M059J (cell line): ENCODE measurements at places on chromosomes 5 and 9. TPM values are rescaled to one million over a fixed set of nuclear protein-coding genes. Genes with fewer than 3 reads are reported as not detected.
A peak's percentile ranks its signal among the peaks of the same experiment; 100 is the strongest.

GRCh38 chr5:79318935-79319614, 83.1 kb downstream of the JMY start:
- peak; percentile 52 for DNase-seq

- no peak for DNase-seq
Observed at GRCh38 chr5:142184988-142185387, 76.4 kb downstream of the NDFIP1 start.

DNA sequence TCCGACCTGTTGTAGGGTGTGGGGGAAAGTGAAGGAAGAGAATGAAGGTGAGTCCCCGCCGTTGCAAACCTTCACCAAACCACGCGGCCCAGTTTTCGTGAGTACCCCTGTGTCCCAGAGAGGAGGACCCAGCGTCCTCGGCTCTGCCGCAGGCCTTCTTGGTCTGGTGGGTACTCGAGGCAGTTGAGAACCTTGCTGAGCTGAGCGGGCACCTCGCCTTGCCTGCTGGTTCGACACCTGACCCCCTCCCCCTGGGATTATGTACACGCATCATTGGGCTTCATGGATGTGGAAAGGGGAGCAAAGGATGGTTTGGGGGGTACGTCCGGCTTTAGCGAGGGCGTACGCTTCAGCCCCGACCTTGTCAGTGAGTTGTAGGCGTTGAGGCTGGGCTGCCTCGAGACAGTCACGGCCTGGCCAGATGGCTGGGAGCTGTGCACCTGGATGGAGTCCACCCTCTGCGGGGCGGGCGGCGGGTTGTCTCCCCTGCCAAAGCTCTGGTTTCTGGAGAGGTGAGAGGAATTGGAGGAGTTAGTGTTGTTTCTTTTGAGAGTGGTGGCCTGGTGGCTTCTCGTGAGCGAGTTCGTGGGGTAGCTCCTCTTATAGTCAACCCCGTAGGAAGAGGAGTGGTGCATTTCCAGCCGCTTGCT, 128.1 kb downstream of the SEMA6A start:
- DNase-seq: no peak

- no peak for DNase-seq
Observed at GRCh38 chr5:78341440-78341839, 19.0 kb upstream of the SCAMP1 start.

GRCh38 chr9:88418025-88418424, 29.8 kb downstream of the SPIN1 start:
- peak; percentile 64 for DNase-seq

DNA sequence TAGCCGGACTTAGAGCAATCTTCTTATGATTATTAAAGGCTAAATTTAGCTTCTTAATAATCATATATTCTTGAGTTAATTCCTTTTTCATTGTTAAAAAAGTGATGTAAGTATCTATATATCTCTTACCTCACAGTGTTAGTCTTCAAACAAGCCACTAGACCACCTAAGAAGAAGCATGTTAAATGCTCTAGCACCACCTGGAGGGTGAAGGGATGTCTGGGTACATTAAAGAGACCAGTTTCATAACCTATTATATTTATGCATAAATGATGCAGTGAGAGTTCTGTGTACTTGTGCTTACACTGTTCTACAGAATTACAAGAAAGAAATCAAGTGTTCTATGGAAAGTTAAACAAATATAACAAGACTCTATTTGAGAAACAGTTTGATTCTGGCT, 55.9 kb upstream of the SLCO6A1 start:
- DNase-seq: peak; percentile 7

GRCh38 chr5:66353186-66353585, 209.1 kb downstream of the SREK1 start:
- no peak for DNase-seq

DNA sequence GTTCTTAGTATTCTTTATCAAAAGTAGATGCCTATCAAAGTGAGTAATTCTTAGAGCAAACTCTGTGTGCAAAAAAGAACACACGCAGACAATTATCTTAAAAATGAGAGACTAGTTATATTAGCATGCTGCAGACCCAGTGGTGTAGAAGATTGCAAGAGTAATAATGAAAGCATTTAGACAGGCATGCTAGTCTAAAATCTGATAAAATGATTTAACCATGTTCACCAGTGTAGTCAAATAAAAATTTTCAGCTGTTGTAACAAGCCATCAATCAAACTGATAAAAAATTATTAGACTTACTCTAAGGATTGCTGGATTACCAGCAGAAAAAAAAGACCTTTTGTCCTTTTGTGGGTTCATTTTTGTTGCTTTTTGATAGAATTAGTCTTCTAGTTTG, 241.9 kb upstream of the TLE4 start:
- DNase-seq: no peak

- DNase-seq: peak; percentile 87
Observed at GRCh38 chr5:40386289-40386688, 293.4 kb upstream of the PTGER4 start.

- no peak for DNase-seq
Observed at GRCh38 chr5:121762426-121762825, 89.3 kb upstream of the FTMT start.

GRCh38 chr5:68088302-68088701, 127.3 kb upstream of the PIK3R1 start:
- DNase-seq: peak; percentile 79

GRCh38 chr5:122035913-122036312, 42.1 kb downstream of the LOX start:
- no peak for DNase-seq

GRCh38 chr9:33080534-33080933, 4.1 kb upstream of the SMU1 start:
- no peak for DNase-seq

GRCh38 chr9:129637102-129637501, 4.8 kb downstream of the ASB6 start:
- DNase-seq: no peak

GRCh38 chr5:147661541-147661940, 121.0 kb downstream of the JAKMIP2 start:
- DNase-seq: peak; percentile 4

GRCh38 chr5:122697191-122697590, 77.7 kb upstream of the SNX2 start:
- DNase-seq: no peak

DNA sequence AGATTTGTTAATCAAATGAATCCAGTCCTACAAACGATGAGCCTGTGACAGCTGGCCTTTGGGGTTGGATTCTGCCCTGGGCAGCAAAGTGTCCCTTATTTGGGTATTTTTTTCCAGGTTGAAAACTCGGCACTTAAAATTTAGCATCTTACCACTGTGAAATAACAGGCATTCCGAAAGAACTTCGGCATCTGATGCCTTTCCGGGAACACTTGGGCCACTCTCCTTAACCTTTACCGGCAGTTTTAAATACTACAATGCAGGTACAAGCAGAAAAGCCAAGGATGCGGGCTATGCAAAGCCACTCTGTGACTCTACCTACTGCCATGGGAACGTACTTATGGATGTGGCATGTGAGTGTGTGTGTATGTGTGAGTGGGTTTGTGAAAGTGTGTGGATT, 1.0 kb upstream of the RASGRF2 start:
- DNase-seq: no peak

GRCh38 chr5:6472792-6473191, 24.1 kb downstream of the UBE2QL1 start:
- no peak for DNase-seq

GRCh38 chr9:127360829-127361228, 36.1 kb upstream of the SLC2A8 start:
- DNase-seq: peak; percentile 67

DNA sequence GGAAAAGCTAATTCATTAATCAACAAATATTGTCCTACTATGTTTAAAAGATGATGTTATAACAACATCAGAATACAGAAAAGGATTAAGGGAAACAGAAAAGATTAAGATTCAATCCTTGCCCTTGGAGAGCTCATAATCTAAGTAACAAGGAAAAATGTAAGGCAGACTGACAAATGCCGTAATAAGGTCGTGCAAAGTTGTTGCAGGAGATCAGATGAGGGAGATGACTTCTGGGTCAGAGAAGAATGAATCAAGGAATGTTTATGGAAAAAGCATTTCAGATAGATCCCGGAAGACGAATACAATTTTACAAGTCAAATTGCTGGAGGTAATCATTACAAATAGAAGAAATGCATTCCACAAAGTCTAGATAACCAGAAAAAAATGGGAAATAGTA, 6.4 kb downstream of the ADAMTS6 start:
- no peak for DNase-seq

DNA sequence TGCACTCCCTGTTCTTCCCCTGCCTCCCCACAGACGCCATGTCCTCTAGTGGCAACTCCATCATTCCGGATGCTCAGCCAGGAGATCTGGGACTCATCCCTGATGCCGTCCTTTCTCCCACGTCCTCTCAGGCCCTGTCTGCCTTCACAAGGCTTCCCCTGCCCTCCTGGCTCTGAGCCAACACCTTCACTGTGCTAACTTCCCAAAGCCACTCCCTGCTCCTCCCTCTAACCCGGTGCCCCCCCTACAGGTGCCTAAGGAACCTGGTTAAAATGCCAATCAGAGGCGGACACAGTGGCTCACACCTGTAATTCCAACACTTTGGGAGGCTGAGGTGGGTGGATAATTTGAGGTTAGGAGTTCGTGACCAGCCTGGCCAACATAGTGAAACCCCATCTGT, 67.6 kb downstream of the LMX1B start:
- DNase-seq: no peak

DNA sequence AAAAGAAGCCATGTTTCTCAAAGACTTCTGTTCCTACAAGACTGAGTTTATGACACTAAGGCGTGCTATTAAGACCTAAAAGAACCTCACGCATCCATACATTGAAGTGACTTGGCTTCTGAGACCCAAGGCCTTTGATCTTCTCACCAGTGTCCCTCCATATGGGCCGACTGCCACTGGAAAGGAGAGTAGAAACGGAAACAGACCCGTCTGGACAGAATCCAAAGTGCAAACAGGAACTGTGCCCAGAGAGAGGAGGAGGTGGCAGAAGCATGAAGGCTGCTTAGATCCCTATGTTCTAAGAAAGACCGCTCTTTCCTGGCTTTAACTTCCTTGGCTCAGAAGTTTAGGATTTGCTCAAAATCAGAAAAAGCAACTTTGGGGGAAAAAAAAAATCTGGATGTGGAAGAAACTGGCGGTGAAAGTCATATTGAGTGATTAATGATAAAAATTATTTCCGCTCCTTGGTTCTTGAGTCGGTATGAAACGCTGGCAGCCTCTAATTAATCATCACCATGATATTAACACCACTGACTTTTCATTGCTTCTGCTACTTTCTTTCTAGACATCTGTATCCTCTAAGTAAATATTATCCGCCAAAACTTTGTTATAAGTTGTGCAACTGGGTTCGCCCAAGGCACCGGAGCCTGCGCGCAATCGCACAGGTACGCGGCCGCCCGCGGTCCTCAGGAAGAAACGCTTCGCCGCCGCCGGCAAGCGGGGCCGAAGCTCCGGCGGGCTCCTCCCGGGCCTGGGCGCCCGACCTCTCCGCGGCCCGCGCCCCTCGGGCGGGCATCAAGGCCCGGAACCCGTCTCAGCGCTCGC, 726 bp downstream of the DAP start:
- peak; percentile 85 for DNase-seq

DNA sequence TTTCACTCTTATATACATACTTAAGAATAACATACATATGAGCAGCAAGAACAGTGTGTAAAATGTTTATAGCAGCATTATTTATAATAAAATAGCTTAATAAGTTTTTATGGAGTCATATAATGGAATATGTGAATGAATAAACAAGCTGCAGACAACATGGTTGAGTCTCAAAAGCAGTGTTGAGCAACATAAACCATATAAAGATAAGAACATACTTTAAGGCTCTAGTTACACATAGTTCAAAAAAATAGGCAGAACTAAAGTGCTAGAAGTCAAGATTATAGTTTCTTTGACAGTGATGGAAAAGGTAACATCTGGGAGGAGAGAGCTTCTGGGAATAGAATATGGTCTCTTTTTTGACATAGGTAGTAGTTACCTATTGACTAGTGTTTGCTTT, 53.7 kb upstream of the ADAMTS19 start:
- DNase-seq: no peak

- DNase-seq: no peak
Observed at GRCh38 chr5:133830911-133831310, 137.5 kb downstream of the C5orf15 start.

GRCh38 chr5:124736805-124737188, 9.6 kb downstream of the ZNF608 start:
- DNase-seq: no peak

GRCh38 chr9:127244609-127245601, 19.7 kb upstream of the GARNL3 start:
- peak; percentile 96 for DNase-seq

DNA sequence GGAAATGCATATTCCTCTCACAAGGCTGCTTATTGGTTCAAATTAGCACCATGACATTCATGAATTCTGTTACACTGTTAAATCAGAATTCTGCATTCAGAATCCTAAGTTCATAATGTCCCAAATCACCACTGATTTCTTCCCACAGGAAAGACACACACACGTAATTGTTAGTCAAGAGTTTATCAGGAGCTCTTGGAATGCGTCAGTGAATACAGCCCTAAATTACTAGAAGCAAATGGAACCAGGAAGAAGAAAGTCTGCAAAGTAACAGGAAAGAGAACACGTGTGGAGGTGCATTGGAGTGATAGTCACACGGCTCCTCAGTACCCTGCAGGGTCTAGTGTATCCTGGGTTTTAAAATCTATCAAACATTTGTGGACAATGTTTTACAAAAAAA, 110.2 kb downstream of the ANXA2R start:
- peak; percentile 29 for DNase-seq

DNA sequence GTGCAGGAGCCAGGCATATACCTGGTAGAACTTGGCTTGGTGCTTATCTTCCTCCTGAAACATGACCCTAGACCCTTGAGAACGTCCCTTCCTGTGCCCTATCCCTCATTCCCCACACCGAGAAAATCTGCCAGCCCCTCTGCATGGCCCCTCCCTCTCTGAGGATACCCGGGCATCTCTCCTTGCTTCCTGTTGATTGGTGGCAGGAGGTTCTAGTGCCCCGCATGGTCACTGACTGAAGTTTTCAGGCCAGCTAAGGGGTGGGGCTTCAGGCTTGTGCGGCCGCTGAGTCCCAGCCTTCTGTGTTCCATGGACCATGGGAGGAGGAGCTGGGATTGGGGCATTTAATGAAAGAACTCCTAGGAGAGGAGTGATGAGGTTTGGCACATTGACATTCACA, 22.8 kb downstream of the IGIP start:
- DNase-seq: no peak

Gene MEGF10
- 0.71 and 3.1 TPM in 2 replicates for total RNA-seq

Gene SPATA31A3
- total RNA-seq: not detected in 2 replicates

Gene TSSK1B
- total RNA-seq: not detected in 2 replicates

Gene MELK
- total RNA-seq: 121 and 124 TPM in 2 replicates

Gene GFPT2
- 1.9 and 6.2 TPM in 2 replicates for total RNA-seq

Gene FOXD4L5
- total RNA-seq: 0.07 TPM in 1 of 2 replicates, not detected in the other

Gene STK32A
- total RNA-seq: 0.07 and 0.22 TPM in 2 replicates

Gene ZBTB34
- 1.9 and 4.3 TPM in 2 replicates for total RNA-seq

Gene HTR4
- not detected in 2 replicates for total RNA-seq

Gene MAP3K1
- 10.2 and 15.4 TPM in 2 replicates for total RNA-seq

Gene NAA35
- 17.8 and 28.1 TPM in 2 replicates for total RNA-seq

Gene IFNA13
- not detected in 2 replicates for total RNA-seq

Gene GABRA6
- total RNA-seq: not detected in 2 replicates
